Brain pericyte (primary cell): ENCODE measurements at places on chromosomes 16 and 17.

DNA sequence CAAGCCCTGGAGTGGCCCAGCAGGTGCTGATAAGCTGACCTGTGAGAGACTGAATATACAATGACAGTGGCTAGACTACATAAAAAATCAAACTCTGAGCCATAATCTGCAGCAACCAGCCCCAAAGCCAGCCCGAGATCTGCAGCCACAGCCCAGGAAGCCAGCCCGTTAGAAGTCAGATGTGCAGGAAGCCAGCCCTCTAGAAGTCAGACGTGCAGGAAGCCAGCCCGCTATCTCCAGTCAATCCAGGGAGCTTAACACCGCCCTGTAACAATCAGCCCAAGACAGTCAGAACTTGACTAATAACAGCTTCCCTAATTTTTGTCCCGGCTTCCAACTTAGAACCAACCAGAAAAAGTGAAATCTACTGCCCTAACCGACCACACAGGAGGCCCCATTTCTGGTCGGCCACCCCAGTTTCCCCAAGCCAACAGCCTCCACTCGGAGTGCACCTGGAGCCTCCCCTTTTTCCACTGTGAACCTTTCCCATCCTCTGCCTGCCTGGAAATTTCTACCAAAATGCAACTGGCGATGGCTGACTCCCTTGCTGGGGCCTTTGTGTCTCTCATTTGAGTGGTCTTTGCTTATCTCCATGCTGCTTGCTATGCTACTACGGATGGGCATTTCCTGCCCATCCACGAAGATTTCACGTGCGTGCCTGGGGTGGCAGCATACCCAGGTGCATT lies 769.3 kb downstream of the KCNJ18 start:
- no peak for DNase-seq

DNA sequence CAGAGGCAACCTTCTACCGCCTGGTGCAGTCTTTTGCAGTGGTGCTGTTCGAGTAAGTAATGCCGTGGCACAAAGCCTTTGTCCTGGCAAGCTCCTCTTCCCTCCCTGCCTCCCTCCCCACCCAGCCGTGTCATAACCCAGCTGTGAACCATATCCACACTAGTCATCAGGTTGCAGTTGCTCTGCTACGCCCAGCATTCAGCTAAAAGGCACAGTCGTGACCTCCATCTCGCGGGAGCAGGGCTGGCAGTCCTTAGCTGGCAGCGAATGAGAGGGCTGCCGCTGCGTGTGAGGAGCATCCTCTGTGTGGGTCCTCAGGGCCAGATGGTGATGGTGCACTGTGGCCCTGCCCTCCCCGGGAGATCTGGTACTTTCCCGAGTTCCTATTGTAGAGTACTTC lies 39.3 kb downstream of the CIBAR2 start:
- DNase-seq: no peak

GRCh38 chr16:15446901-15447300 lies 12.5 kb downstream of the BMERB1 start:
- no peak for DNase-seq

GRCh38 chr17:73785958-73786743 lies 141.9 kb upstream of the SDK2 start:
- DNase-seq: no peak

DNA sequence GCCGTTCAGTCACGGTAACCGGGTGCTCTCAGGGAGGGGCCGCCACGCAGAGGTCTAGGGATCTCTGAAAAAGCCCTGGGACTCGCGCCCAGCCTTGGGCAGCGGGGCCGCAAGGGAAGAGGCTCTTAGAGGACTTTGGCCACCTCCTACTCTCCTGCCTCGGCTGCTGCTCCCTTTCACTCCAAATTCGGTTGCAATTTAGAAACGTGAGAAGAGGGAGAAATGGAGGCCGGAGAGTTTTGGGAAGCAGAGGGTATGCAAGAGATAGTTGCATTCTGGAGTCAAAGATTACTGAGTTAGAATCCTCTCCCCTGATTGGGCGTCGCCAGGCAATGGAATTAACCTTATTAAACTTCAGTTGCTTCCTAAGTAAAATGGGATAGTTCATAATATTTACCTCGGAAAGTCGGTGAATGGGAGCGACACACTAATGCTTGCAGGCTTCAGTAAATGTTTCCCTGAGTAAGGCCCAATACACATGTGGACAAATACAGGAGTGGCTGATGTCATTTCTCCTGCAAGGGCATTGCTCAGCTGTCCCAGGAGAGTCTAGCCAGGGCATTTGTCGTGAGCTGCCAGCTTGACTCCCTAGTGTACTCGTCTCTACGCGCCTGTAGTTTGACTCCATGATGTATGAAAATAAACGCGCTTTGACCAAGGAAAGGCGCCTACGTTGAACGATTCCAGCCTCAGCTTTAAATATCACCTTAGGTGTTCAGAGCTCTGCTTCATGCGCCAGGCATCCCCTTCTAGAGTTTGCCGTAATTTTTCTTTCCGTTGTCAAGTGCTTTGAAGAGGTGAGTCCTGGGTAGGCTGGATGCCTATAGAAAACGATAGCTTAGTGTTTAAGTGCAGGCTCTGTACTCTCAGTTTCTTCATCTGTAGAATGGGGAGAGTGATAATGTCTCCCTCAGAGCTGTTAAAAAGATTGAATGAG lies 667 bp downstream of the OGFOD1 start:
- no peak for DNase-seq

DNA sequence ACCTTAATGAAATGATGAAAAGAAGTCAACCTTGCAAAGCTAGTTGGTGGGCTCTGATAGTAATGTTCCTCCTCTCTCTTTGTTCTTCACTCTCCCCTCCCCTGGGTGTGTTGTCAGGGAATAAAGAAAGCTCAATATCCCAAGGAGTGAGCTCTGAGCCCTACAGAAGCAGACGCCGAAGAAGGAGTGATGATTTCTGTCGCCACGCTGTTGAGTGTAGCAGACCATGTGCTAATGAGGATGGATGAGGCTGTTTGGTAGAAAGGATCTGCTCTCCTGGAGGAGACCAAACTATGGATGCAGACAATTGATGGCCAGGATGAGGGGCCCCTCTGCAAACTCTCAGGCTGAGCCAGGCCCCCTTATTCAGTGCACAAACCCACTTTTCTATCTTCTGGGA lies 140.0 kb upstream of the DNAH9 start:
- DNase-seq: no peak

GRCh38 chr17:76969598-76970172 lies 101.5 kb downstream of the MGAT5B start:
- DNase-seq: no peak

DNA sequence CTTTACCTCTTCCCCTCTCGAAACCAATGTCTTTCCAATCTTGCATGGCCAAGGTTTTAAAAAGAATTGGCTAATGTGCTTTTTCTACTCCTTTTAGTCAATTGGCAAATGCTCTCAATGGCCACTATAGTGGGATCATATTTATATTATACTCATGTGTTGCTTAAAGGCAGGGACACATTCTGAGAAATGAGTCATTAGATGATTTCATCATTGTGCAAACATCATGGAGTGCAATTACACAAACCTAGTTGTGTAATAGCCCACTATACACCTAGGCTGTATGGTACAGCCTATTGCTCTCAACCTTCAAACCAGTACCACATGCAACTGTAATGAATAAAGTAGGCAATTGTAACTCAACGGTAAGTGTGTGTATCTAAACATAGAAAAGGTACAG lies 180.9 kb downstream of the HS3ST3A1 start:
- no peak for DNase-seq
